ENCODE measurements at places on chromosomes 13 and 19. TPM values are rescaled to one million over a fixed set of nuclear protein-coding genes. Genes with fewer than 3 reads are reported as not detected.

GRCh38 chr13:74288361-74288911 is 154.2 kb upstream of the KLF12 start:
- no peak for DNase-seq

DNA sequence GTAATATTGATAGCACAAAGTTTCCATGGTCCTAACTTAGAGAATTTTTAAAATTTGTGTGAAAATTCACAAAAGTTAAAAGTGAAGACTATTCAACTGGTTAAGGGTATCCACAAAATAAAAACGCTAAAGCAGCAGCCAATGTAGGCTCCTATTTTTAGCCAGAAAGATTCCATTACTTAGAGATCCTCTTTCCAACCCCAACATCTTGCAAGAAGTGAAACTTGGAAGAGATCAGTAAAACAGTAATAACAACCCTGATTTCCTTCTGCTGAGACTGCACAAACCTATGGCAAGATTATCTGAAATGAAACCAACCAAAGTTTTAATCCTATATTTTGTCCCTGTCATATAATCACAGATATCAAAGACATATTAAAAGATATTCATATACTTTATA is 8.5 kb downstream of the TBC1D4 start:
- DNase-seq, result no peak

- DNase-seq, result no peak
These were observed 186.2 kb downstream of the TEX29 start for GRCh38 chr13:111506621-111507020.

GRCh38 chr19:37654629-37655300 is 500 bp downstream of the ZFP30 start:
- peak; percentile 41 for DNase-seq

DNA sequence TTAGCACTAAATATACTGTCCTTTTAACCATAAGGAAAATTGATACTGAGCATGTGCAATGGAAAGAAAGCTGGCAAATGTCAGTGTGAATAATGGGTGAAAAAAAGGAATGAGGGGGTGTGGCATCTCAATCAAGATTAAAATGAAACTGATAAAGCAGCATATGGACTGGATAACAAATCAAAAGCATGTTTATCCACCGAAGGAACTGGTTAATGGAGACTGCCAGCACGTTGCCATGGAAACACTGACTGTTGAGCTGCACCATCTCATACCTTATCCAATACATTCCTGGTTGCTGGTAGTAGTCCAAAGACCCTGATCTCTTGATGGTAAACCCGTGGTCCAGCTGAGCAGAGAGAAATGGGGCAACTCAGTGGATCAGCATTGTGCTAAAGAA is 311.4 kb upstream of the MAB21L1 start:
- no peak for DNase-seq

Gene F10
- polyA plus RNA-seq, result 26.6 TPM

DNA sequence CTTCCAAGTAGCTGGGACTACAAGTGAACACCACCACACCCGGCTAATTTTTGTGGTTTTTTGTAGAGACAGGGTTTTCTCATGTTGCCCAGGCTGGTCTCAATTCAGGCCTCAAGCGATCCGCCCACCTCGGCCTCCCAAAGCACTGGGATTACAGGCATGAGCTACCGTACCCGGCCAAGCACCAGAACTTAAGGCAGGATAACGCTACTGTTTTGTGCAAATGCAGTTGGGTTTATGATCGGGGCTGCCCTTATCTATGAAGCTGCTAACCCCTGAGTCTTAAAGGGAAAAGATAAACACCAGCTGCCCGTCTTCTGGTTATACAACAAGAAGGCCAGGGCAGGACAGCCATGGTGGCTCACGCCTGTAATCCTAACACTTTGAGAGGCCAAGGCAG is 12.6 kb upstream of the TM6SF2 start:
- no peak for DNase-seq

DNA sequence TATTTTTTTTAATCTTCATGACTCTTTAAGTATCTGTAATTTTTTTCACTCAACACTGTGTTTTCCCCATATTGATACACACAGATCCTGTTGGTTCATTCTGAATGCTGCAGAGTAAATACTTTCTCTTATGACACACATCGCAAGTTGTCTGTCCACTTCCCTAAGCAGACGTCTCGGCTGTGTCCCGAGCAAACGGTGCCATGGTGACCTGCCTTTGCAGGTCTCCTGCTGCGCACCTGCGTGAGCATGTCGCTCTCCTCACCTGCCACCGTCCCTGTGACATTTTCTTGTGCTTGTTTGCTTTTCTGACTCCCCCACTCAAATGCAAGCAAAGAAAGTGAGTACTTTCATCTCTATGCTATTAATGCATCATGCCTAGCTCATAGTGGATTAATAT is 57.8 kb downstream of the CCDC70 start:
- no peak for DNase-seq

GRCh38 chr19:34148658-34149185 is 23.6 kb upstream of the LSM14A start:
- DNase-seq, result no peak

Gene PRTN3
- 1.4 TPM for polyA plus RNA-seq

- no peak for DNase-seq
These were observed 36.0 kb downstream of the SPTBN4 start for GRCh38 chr19:40502647-40503319.

GRCh38 chr13:112953591-112954487 is 15.2 kb upstream of the MCF2L start:
- no peak for DNase-seq

Gene IGFL1
- polyA plus RNA-seq, result not detected

DNA sequence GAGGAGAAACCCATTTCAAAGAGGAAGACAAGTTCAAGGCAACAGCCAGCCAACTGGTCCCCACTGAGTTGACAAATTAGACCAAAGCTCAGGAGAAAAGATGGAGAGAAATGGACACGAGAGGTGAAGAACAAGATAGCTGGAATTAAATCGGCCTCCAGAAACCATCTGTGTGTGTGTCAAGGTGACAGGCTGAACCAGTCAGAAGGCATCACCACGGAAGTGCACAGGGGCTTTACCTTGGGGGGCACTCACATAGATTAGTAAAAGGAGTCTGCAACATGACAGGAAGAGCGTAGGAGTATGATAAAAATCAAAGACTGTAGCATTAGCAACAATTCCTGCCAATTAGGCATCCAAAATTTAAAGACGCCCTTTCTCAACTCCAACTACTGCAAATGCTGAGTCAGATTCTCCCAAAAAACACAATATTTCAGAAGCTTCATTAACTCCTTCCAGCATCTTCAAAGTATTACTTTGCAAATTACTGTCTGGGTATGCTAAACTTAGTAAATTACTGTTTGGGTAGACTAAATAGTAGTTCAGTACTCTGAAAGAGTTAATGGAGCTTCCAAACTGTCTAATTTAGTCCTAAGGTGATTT is 66.2 kb downstream of the FOXO1 start:
- DNase-seq, result no peak

Gene ERFL
- 0.09 TPM for polyA plus RNA-seq

- peak; percentile 24 for DNase-seq
These were observed 427.9 kb downstream of the ZNF536 start for GRCh38 chr19:30799865-30800755.

- no peak for DNase-seq
These were observed 46.9 kb upstream of the AKAP11 start for GRCh38 chr13:42225051-42225450.

DNA sequence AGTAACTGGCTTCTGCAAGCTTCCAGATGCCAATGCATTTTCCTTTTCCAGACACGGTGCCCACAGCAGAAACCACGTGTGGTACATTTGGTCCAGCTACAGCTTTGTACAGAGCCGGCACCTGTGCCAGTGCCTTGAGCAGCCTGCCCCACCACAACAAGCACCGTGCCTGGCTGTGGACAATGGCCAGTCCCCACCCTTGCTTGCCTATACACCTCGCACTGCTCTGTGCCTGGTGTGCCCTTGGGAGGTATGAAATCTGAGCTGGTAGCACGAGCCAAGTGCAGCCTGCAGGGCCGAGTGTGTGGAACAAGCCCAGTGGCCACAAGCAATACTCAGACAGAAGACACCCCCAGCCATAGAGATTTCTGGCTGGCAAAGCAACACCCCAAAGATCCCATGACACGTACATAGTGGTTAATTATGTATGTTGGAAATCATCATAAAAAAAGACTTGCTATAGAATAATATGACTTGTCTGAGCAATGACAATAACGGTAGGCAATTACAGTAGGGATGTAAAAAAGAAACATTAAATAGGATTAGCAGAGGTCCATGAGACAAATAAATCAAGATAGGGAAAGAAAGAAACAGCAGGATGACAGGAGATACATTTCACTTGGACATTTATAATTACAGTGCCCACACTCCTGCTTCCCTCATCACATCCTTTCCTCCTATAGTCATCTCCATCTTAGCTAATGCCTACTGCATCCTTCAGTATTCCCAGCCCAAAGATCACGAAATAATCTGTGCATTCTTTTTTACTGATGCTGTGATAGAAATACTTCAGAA is 1399.5 kb downstream of the PCDH9 start:
- DNase-seq, result no peak

Gene CACNA1A
- 2.0 TPM for polyA plus RNA-seq

Gene KCNJ14
- 1.0 TPM for polyA plus RNA-seq

Gene CYP4F11
- polyA plus RNA-seq, result 0.70 TPM

- no peak for DNase-seq
These were observed 47.9 kb downstream of the USPL1 start for GRCh38 chr13:30665638-30666037.

- DNase-seq, result no peak
These were observed 74.5 kb upstream of the FRY start for GRCh38 chr13:31956980-31957644.

Gene PRX
- polyA plus RNA-seq, result 15.5 TPM

Gene APOC4
- not detected for polyA plus RNA-seq

Gene SPIB
- polyA plus RNA-seq, result 2.1 TPM

Gene SHANK1
- polyA plus RNA-seq, result 6.5 TPM

DNA sequence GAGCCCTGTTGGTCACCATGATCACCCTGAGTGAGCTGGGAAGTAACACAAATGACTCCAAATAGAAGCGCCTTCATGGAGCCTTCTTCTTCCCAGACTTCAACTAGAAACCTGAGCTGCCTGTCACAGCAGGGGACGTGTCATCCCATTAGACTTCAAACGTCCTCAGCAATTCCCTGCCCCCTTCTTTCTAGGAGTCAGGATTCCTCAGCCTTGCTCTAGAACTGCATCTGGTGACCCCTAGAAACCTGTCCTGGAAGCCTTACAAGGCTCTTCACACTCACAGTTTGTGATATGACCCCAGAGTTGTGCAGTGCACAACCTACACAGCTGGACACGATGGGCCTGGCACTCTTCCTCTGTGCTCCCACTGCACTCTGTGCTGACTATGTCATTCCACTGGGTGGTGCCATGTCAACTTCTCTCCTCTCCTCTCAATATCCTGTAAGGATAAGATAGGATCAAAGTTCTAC is 23.6 kb upstream of the TTYH1 start:
- DNase-seq, result no peak

Gene TSHZ3
- 12.1 TPM for polyA plus RNA-seq

- peak; percentile 60 for DNase-seq
These were observed 95.7 kb downstream of the ARHGEF7 start for GRCh38 chr13:111210544-111211469.

DNA sequence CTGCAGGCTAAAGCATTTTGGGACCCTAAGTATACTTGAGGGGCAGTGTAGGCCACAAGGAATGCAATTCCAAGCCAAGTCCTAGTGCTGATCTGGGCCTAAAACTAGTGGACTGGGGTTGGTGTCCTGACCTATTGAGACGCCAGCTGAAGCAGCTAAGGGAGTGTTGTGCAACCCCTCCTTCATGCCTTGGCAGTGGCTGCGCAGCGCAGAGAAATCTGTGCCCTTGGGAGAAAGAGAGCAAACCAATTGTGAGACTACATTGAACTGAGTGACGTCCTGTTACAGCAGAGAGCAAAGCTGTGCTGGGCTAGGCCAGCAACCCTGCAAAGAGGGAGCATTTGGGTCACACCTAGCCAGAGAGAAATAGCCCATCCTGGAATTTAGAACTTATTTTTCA is 2715.0 kb upstream of the PCDH20 start:
- no peak for DNase-seq

- DNase-seq, result no peak
These were observed 70.1 kb downstream of the NALCN start for GRCh38 chr13:101346161-101346560.

DNA sequence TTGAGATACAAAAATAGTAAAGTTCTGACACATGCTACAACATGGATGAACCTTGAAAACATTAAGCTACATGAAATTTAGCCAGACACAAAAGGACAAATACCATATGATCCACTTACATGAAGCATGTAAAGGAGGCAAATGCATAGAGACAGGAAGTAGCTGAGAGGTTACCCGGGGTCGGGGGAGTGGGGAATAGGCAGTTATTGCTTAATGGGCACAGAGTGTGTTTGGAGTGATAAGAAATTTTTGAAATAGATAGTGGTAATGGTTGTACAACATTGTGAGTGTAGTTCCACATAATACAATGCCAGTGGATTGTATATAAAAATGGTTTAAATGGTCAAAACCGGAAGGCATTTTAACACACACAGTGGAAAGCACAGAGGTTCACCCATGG is 4.3 kb downstream of the N4BP2L1 start:
- DNase-seq, result no peak

- no peak for DNase-seq
These were observed 1500.4 kb upstream of the MIR17HG start for GRCh38 chr13:89846926-89847585.

Gene NOTCH3
- polyA plus RNA-seq, result 106 TPM

DNA sequence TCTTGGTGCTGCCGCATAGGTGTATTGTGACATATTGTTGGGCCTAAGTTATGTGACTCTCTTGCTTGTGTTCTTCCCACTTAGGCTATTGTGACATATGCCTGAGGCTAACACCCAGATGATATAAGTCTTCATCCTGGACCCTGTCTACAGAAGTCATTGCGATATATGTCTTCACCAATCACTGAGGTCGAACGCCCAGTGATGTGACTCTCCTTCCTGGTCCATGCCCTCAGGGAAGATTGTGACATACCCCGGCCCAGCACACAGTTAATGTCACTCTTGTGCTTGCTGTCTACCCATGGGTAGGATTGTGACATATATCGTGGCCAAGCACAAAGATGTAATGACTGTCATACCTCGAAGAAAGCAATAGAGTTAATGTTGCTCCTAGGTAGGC is 16.9 kb upstream of the ZNF730 start:
- no peak for DNase-seq

Gene APLP1
- 26.6 TPM for polyA plus RNA-seq

Gene RNF6
- 37.1 TPM for polyA plus RNA-seq
